ENCODE measurements at places on chromosomes 12 and 14.

DNA sequence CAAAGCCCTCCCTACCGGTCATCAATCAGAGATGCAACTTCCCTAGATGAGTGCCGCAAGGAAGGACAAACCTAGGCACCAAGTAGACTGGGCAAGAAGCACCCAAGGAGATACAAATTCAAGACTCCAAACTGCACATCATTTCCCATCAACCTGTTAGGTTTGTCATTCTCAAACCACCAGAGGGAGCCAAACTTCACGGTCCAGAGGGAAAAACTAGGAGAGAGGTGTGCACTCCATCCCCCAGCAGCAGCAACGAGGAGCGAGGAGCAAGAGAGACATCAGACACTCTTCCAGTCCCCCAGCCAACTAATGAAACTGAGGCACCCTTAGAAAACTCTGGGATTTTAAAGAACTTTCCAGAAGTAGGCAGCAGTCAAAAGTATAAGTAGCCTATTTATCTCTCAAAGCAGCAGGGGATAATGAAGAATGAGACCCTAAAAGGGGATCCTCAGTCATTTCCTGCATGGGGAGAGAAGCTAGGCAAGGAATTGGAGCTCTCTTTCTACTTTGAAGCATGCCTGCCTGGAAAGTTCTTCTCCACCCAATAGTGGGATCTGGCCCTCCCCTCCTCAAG, 37.0 kb upstream of the NT5DC3 start:
- DNase-seq = peak; percentile 72

GRCh38 chr12:90924406-90924805, 30.6 kb downstream of the CCER1 start:
- DNase-seq = no peak

DNA sequence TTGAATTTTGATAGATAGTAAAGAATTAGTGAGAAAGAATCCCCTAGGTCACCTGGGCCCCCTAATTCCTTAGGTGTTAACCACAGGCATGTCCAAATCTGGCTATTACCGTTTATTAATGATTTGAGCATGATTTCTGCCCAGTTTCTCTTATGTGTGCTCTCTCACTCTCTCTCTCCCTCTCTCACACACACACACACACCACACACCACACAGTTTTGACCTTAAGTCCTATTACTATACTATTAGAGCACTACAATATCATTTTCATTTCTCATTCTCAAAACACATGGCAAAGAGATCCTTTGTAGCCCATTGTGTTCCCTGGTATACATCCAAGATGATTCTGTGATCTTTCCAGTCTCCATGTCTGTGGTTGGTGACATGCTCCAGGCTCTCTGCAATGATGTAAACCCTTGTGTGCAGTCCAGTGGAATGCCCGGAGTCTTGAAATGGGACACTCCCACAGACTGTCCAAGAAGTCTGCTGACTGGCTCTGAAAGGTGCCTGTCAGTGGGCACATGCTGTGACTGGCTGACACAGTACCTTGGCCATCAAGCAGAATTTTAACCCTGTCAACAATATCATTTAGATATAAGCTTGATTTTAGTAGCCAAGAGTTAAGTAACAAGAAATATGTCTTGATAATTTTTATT, 96.2 kb downstream of the FIGNL2 start:
- peak; percentile 89 for DNase-seq

GRCh38 chr14:33186656-33187055, 248.0 kb downstream of the NPAS3 start:
- no peak for DNase-seq

GRCh38 chr14:63492391-63492790, 50.8 kb downstream of the PPP2R5E start:
- peak; percentile 19 for DNase-seq

DNA sequence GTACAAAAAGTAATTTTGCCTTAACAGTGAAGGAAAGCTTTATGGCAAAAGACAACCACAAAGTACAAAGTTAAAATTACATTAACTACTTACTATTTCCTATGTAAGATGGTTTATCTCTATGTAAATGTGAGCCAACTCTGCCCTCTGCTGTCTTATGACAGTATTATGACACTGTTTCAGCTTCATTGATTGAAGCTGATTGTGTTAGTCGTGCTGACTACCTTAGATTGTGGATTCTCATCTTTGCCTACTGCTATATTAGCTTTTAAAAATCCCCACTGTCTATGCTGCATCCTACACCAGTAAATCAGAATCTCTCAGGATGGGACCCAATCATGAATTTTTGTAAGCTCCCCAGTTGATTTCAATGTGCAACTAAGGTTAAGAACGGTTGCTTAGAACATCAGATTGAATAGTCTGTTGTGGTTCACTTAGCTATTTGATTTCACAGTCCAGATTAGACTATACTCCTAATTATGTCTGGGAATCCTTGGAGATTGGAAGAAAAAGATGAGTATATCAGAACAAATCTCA, 12.2 kb upstream of the SPTB start:
- DNase-seq = peak; percentile 59

GRCh38 chr14:47208434-47208833, 467.0 kb downstream of the MDGA2 start:
- DNase-seq = no peak

DNA sequence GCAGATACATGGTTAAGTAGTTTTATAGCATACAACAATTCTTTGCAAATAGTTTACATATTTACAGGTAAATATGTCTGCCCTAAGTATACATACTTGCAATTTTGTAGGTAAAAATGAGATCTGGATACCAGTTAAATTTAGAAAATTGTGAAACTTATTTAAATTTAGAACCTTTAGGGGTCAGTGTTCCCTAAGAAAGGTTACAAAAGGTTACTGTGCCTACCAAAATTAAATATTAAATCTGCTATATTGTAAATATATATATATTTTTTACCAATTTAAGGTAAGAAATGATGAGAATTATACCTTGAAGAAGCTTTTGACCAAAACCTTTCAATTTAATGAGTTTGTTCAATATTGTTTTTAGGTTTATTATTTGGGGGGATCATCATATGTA, 54.0 kb downstream of the MIPOL1 start:
- no peak for DNase-seq

DNA sequence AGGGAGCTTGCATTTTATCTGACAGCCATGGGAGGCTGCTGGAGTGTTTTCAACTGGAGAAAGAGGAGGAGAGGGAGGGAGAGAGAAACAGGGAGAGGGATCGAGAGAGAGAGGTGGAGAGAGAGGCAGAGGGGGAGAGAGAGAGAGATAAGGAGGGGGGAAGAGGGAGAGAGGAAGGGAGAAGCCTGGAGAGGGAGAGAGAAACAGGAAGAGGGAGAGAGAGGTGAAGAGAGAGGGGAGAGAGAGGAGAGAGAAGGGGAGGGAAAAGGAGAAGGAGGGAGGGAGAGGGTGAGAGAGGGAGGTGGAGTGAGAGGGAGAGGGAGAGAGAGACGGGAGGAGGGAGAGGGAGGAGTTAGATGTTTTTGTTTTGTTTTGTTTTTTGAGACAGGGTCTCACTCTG, 45.6 kb downstream of the DNAH10 start:
- DNase-seq = no peak

DNA sequence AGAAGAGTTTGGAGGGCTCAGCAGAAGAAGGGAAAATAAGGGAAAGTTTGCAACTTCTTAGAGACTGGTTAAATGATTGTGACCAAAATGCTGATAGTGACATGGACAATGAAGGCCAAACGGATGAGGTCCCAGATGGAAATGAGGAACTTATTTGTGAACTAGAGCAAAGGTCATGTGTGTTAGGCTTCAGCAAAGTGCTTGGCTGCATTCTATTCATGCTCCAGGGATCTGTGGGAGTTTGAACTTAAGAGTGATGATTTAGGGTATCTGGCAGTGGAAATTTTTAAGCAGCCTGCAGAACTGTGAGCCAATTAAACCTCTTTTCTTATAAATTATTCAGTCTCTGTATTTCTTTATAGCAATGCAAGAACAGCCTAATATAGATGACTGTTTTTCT, 88.9 kb upstream of the ARHGAP5 start:
- no peak for DNase-seq

DNA sequence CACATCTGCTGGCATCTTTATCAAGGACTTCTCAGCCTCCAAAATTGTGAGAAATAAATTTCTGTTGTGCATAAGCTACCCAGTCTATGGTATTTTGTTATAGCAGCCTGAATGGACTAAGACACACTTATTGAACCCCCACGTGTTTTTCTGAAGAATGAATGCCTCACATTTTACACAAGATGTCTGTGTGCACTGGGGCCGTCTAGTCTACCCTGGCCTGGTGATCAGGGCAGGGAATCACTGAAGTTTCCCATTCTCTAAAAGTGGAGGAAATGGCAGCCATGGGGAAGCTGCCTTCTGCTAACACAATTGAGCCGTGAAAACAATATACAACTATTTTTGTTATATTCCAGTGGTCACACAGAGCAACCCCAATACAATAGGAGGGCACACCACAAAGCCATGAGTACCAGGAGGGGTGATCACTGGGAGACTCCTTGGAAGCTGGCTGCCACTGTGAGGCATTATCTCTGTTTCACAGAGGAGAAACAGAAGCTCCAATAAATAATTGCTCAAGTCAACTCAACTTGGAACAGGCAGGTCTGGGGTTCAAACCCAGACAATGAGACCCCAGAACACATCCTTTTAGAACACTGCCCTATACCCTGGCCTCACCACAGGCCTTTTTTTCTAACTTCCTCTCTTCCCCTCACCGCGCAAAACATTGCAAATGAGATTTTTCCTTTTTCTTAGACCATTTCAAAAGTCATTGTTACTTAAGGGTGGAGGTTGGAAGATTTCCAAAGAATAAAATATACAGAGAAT, 18.3 kb upstream of the LTA4H start:
- no peak for DNase-seq

- DNase-seq = no peak
These were observed 19.8 kb downstream of the ISM2 start for GRCh38 chr14:77478796-77479195.

DNA sequence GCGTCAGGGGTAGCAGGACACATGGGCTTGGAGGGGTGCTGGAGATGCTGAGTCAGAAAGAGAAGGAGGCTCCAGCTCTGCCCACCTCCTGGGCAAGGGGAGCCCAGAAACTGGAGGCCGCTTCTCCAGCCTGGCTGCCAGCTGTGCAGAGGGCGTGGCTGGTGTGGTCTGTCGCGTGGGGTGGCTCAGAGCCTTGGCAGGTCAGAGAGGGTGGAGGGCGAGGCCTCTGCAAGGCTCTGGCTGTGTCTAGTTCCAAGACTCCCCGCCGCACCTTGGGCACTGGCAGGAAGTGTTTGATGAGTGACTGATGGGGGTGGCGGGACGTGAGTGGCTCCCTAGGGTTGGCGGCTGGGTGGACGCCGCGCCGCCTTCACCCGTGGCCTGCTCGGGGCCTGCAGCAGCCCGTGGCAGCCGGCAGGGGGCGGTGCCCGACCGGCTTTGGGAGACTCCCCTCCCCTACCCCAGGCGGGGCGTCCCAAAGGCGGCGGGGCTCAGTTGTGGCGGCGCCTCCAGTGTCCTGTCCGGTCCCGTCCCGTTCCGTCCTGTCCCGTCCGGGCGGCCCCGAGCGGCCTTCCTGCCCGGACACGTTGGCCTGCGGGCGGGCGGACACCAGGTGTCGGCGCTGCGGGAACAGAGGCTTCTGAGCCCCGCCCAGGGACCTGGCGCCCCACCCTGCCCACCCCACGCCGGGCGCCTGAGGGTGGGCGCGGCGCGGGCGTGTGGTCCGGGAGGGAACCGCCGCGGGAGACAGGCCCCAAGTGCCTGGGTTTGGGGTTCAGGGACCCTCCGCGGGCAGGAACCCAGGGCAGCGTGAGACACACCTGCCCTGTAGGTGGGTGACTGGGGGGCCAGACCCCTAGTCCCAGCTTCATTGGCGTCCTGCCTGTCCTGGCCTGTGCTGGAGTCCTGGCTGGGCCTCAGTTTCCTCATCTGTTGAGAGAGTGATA, 39.7 kb downstream of the KRT80 start:
- DNase-seq = peak; percentile 12

GRCh38 chr14:62308891-62309290, 546.7 kb downstream of the SNAPC1 start:
- DNase-seq = no peak

DNA sequence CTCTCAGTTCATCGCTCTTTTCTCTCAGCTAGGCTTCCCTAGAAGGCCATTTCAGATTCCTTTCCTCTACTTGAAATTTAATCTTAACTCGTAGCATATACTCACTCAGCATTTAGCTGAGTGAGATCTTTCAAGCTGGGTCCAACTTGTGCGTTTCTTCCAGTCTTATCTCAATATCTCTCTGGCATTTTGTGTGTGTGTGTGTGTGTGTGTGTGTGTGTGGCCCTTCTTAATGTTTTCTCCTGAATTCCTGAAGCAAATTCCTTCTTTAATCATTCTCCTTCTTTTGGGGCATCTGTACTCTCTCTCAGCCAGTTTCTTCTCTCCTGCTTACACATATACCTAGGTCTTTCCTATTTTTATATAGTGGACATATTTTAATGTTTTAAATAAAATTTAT, 129.1 kb downstream of the KITLG start:
- DNase-seq = no peak

DNA sequence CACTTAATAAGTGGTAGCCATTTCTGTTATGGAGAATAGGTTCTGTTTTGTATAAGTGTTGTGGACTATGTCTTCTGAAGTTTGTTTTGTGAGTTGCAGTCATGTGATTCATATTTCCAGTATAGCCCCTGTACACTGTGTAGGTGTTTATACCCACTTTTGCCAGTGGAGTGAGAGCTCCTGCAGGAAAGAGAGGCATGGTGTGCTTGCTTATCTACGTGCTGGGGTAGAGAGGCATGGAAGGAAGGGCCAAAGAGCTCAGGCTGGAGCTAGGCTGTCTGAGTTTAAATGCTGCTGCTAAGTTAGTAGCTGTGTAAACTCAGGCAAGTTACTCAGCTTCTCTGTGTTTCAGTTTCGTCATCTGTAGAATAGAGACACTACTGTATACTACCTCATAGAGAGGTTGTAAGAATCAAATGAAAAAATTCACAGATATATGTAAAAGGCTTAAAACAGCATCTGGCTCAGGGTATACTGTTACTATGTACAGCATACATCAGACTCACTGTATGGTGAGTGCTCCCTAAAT, 88.2 kb upstream of the SLC38A2 start:
- DNase-seq = no peak

DNA sequence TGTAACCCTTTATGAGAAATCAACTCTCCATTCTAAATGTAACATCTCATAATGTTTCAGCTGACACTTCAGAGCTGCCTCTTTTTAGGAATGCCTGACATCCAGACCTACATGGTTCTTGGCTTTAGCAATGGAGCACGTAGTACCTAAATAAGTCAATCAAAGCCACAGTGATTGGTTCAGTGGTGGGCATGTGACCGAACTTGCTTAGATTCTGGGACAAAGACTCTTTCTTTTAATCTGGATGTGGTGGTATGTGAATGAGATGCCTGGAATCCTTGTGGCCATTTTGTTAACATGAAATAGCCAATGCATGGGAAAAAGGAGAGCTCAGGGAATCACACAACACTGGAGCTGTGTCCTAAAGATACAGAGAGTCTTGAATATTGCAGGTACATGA, 11.8 kb downstream of the GPR65 start:
- no peak for DNase-seq

- no peak for DNase-seq
These were observed 629.0 kb downstream of the MED13L start for GRCh38 chr12:115648463-115648862.

All from kidney glomerular epithelial cell (primary cell).